HCT116 (cell line): ENCODE measurements at places on chromosomes 5 and 9. TPM values are rescaled to one million over a fixed set of nuclear protein-coding genes. Genes with fewer than 3 reads are reported as not detected.

GRCh38 chr5:118440496-118440895 lies 547.9 kb downstream of the DTWD2 start:
- no peak for DNase-seq

DNA sequence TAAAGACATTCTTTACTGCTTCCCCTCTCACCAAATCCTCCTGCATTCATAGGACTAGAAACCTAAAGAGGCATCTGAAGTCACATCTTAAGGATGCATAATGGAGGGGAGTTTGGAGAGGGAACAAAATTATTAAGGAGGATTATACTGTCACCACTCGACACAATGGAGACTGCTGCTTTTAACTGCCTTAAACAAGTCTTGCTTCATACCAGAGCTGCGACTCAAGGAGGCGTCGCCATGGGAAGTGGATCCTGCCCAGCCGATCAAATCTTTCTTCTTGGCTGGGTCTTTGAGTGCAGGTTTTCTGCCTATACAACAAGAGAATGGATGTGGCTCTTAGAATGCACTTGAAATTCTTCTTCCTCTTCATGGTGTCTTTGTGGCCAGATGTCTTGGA lies 66.7 kb upstream of the FOXE1 start:
- DNase-seq = peak; percentile 19

DNA sequence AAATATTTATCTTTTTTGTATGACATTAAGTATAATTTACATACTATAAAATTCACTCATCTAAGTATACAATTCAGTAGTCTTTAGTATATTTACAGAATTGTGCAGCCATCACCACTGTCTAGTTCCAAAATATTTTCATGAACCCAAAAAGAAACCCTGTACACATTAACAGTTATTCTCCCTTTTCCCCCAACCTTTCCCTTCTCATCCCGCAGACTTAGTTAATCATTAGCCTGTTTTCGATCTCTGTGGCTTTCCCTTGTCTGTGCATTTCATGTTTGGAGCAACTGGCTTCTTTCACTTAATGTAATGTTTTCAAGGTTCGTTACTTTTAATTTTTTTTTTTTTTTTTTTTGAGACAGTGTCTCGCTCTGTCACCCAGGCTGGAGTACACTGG lies 37.5 kb downstream of the MTREX start:
- DNase-seq = no peak

GRCh38 chr9:126360073-126360472 lies 33.4 kb downstream of the MVB12B start:
- no peak for DNase-seq

DNA sequence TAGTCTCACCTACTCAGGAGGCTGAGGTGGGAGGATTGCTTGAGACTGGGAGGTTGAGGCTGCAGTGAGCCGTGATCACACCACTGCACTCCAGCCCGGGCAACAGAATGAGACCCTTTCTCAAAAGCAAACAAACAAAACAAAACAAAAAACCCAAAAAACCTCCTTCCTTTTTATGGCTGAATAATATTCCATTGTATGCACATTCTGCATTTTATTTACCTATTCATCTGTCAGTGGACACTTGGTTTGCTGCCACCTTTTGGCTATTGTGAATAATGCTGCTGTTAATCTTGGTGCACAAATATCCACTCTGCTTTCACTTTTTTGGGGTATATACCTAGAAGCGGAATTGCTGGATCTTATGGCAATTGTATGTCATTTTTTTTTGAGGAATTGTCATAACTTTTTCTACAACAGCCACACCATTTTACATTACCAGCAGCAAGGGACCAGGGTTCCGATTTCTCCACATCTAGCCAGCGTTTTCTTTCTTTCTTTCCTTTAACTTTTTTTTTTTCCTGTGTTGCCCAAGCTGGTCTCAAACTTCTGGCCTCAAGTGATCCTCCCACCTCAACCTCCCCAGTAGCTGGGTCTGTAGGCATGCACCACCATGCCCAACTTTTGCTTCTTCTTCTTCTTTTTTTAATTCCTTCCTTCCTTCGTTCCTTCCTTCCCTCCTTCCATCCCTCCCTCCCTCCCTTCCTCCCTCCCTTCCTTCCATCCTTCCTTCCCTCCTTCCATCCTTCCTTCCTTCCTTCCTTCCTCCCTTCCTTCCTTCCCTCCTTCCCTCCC lies 30.6 kb downstream of the NKX2-5 start:
- DNase-seq = peak; percentile 21

GRCh38 chr9:74643303-74643923 lies 146.3 kb downstream of the RORB start:
- DNase-seq = no peak

DNA sequence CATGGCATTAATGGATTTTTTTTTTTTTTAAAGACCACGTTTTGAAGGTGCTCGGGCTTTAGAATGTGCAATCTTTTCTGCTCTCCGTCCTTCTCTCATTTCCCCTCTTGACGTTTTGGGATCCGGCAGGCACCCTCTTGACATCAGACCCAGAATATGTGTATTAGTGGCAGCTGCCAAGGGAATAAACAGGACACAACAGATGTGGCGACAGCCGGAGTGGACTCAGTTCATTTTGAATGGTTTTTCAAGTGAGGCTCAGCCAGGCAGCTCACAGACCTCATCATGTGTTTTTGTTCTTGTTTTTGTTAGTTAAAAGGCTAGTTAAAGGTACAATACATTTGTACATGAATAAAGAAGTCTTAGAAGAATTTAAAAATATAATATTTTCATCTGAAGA lies 365.0 kb upstream of the SEMA6A start:
- DNase-seq = no peak

- no peak for DNase-seq
These were observed 159.0 kb downstream of the TLE1 start for GRCh38 chr9:81530310-81530810.

DNA sequence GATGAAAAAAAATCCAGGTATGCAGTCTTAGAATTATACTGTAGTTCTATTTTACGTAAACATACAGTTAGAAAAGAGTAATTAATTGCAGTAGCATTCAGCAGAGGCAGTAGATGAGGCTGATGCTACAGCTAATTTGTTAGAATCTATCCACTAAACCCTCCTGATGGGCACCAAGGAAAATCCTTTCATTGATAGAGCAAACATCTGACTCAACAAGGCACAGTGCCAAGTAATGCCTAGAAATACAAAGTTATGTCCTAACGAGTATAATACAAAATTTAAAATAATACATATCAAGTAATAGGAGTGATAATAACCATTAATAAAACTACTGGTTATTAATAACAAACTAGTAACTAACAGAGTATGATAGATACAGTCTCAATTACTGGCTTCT lies 9.0 kb downstream of the MOCS2 start:
- DNase-seq = no peak

The PTPN3 gene
- 20.8 TPM for total RNA-seq

The TMEM215 gene
- not detected for total RNA-seq

The PCDHA10 gene
- 0.05 TPM for total RNA-seq

The SMIM33 gene
- total RNA-seq = not detected
